ENCODE measurements at places on chromosomes 16 and 17.
A peak's percentile ranks its signal among the peaks of the same experiment; 100 is the strongest.

DNA sequence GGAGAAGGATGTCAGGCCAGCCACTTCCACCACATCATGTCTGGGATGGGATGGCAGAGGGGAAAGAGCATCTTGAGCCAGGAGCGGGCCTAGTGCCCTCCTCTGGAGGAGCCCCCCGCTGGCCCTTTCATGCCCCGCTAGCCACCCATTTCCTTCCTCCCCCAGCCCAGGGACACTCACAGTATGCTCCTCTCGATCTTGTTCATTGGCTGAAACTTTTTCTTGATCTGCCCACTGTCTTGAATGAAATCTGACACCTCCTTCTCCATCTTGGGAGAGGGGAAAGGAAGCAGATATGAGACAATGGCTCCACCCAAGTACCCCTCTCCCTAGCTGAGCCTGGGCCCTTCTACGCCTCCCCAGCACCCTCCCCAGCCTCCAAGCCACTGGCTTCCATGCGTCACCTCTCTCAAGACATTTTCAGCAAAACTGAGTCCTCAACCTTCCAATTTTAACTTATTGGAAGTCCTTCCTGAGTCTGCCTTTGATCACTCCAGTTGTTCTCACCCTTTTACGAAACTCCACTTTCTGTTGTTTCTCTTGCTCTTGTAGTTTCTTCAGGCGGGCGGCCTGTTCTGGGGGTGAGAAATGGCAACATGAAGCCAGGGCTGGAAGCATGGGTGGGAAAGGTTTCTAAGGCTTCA, 7.2 kb downstream of the SPAG7 start:
- no peak for DNase-seq

DNA sequence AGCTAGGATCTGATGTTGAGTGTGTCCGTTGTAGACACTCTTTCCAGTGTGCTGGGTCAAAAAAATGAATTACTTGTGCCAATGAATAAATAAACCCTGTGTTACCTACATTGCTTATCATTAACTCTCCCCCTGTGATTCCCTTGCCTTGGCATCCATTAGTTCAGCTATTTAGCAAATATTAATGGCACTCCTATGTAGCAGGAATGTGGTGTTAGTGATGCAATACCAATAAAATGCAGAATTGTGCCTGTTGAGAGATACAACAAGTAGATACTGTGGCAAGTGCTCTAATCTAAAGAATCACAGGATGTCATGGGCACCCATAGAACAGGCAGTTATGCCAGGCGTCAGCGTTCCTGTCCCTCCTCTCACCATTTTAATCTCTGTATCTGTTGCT, 343.2 kb downstream of the PMP22 start:
- no peak for DNase-seq

- no peak for DNase-seq
These were observed 551.4 kb upstream of the ZFHX3 start for GRCh38 chr16:73599351-73599750.

DNA sequence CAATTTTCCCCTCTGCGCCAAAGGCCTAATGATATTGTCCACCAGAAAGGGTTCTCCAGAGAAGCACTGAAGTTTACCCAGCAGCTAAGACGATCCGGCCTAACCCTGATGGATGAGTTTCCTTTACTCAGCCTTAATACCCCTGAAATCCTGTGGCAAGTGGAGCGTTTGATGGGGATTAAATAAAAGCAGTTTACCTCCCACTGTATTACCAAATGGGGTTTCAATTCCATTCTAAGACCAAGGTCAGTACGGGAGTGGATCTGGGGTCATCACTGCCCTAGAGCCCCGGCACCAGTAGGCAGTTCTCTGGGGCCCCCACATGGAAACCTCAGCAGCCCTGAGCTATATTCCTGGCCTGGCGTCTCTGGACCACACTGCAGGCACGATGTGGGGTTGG, 97.1 kb upstream of the NOL11 start:
- DNase-seq: no peak

- no peak for DNase-seq
These were observed 15.2 kb downstream of the CHRNB1 start for GRCh38 chr17:7459961-7460545.

DNA sequence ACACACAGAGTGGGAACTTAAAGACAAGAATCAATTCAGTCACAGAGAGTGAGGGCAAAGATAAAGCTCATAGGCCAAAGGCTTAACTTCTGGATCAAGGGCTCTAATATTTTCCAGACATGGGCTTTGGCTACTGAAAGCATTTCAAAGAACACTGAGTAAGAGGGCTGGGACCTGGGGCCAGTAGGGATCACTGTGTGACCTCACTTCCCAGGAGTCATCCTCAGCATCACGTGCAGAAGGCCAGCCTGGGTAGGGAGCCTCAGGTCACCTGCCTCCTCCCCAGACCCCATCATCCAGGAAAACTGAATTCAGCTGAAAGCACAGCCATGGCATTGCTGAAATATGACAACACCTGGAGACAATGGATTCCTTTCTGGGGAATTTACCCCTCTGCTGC, 163.5 kb downstream of the RAB11FIP4 start:
- DNase-seq: no peak

GRCh38 chr17:33049781-33050414, 58.3 kb downstream of the SPACA3 start:
- peak; percentile 38 for DNase-seq

DNA sequence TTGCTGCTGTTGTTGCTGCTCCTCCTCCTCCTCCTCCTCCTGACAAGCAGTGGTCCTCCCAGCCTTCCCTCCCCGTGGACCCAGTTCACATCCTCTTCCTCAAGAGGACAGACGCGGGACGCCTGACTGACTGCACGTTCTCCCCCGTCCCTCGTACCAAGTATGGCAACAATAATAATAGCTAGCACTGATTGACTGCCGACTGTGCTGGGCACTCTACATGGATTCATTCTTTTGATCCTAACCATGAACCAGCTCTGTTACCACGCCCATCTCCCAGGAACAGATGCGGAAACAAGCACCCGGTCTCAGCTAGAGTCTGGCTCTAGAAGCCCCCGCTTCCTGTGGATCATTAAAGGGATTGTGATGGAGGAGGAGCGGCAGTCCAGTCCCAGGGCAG, 78.0 kb downstream of the GNAO1 start:
- DNase-seq: no peak

GRCh38 chr16:21650521-21650920, 1.9 kb downstream of the IGSF6 start:
- DNase-seq: no peak

DNA sequence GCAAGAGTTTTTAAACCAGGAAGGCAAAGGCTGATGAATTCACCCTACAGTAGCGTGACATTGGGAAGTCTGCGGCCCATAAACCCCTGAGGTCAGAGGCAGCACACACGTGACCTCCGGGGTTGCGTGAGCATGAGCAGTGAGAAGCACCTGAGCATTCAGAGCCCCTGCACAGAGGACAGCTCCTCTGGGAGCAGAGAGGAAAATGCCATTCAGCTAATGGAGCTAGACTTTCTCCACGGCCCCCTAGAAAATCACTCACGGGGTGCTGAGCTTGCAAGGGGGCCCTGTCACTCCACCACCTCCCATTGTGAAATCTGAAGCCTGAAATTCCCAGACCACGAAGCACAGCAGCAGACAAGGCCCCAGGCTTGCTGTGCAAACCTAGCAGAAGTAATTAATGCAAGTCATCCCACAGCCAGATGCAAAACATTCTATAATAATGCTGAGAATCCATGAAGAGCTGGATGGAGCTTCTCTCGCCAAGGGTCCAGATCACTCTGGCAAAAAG, 114.9 kb upstream of the RCVRN start:
- no peak for DNase-seq

DNA sequence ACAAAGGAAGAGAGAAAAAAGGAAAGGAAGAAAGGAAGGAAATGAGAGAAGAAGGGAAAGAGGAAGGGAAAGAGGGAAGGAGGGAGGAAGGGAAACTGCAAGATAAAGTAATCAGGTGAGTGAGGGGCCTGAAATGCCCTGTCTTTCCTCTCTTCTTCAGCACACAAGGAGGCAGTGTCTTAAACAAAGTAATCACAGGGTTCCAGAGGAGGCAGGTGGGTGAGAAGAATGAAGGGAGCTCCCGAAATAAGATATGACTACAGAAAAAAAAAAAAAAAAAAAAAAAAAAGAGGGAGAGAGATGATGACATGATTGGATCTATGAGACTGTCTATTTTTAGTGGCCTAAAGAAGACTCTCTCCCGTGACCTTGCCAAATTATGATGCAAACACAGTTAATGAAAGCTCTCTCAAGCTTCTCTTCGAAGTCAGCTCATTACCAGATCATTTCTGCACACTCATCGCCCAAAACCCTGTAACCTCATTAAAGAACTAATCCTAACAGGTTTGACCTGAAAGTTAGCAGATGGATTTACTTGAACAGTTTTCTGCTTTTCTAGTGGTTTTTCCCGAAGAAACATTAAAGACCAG, 53.6 kb downstream of the CDH11 start:
- no peak for DNase-seq

Data from activated naive CD8-positive, alpha-beta T cell treated with anti-CD3 and anti-CD28 coated beads, Interleukin-2, amount 10 ng/mL, durations not matched to agents 7 days and 5 days (primary cell).